ENCODE measurements at places on chromosomes 1 and 21.

- no peak for DNase-seq
Observed at GRCh38 chr21:44354775-44355771, 1.7 kb downstream of the TRPM2 start.

DNA sequence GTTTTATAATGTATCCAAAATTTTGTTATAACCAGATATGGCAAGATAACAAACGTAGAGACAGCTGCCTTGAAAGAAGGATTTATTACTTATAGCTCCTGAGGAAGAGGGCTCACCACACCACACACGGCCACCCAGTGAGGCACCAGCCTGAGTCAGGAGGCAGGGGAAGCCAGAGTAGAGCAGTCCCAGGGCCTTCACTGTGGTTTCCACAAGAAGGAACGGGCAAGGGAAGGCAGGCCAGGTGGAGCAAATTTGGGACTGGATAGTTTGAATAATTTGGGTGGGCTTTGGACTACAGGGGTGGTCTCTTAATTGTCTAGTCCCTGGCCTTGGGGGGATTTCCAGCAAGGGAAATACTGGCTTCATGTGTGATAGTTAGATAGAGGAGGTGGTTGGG lies 72.5 kb downstream of the RRAGC start:
- no peak for DNase-seq

DNA sequence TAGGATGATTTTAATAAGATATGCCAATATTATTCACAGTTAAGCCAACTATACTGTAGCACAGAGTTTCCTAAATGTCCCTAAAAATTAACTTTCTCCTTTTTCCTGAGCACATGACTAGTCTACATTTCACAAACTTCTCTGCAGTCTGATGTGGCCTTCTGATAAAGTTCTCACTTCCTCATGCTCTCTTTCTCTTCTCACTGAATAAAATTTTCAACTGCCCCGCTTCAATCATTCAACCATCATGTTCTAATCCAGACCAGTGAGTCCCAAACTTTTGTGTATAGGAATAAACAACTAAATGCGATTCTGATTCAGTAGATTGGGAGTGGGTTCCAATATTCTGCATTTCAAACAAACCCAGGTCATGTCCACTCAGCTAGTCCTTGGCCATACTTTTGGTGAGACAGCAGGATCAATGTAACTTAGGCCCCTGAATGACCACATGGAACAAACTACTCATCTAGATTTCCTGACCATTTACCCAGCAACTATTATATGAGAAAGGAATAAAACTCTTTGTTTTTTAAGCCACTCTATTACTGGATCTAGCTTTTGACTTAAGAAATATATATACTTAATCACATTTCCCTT lies 20.1 kb downstream of the TUT4 start:
- DNase-seq, result no peak

GRCh38 chr1:240234485-240235210 lies 143.0 kb downstream of the FMN2 start:
- no peak for DNase-seq

DNA sequence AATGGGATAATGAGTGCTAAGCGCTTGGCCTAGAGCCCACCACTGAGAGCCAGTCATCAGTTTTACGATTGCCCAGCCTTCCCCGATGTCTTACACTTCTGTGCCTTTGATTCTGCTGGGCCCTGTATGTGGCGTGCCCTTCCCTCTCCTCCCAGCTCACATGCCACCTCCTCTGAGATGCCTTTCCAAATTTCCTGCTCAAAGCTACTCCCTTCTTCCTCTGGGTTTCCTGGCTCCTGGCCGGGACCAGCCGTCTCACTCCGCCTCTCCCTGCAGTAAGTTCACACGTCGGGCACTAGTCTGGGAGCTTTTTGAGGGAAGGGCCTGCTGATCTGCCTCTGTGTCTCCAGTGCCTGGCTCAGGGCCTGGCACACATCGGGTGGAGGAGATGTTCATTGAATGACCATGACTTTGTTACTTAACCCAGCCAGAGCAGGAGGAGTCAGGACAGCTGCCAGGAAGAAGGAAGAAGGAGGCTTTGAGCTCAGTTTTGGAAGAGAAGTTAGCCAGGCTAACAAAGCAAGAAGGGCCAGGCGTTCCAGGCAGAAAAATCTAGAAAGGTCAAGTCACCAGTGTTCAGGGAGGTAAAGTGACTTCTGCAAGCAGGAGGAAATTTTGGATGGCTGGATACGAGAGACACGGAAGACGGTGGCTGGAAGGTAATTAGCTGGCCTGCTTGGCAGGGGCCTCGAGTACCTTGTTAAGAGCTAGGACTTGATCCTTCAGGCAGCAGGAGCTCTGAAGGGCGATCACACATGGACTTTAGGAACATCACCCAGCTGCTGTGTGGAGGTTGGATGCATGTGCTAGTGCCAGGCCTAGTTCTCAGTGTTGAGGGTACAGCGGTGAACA lies 63.6 kb downstream of the EPHB2 start:
- DNase-seq, result no peak

GRCh38 chr1:157154940-157155514 lies 16.8 kb upstream of the ETV3 start:
- DNase-seq, result no peak

DNA sequence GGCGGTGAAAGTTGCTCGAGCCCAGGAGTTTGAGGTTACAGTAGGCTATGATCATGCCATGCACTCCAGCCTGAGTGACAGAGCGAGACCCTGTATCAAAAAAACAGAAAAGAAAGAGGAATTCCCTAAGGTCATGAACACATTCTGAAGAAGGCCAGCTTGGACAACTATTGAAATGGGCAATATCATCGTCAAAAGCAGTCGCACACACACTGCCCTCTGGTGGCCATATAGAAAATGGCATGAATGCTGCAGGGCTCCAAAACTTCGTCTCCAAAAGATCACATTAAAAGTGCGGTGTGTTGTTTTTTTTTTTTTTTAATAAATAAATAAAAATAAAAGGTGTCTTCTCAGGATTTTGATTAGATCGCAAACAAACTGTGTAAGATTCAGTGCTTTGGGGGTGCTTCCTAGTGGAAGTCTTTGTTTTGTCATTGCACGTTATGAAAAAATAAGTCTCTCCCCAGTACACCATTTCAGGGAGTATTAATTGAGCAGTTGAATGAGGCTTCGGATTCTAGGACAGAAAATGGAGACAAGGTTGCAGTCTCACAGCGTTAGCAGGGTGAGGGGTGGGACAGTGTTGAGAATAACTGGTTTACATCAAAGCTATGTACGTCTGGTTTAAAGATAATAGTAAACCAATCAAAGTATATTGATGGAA lies 87.5 kb upstream of the FMN2 start:
- no peak for DNase-seq

GRCh38 chr1:172121081-172121717 lies 279.9 kb downstream of the DNM3 start:
- DNase-seq, result no peak
